ENCODE measurements at places on chromosomes 12 and 14. TPM values are rescaled to one million over a fixed set of nuclear protein-coding genes. Genes with fewer than 3 reads are reported as not detected.

Gene PAX9
- total RNA-seq, result 0.26 TPM

Gene KCTD10
- total RNA-seq, result 38.2 TPM

GRCh38 chr14:73714656-73715081 is 485 bp upstream of the PNMA1 start:
- no peaks in the 10 kb centered on the region for H3K4me1 ChIP-seq
- H3K36me3 ChIP-seq, result no peaks in the 10 kb centered on the region
- DNase-seq, result no peak
- H3K27me3 ChIP-seq, result no peaks in the 10 kb centered on the region

GRCh38 chr14:73625706-73626105 is 13.4 kb downstream of the ACOT6 start:
- no peak overlapping the region for H3K27ac ChIP-seq
- H3K27me3 ChIP-seq, result no peaks in the 10 kb centered on the region
- no peaks in the 10 kb centered on the region for H3K36me3 ChIP-seq
- DNase-seq, result no peak

DNA sequence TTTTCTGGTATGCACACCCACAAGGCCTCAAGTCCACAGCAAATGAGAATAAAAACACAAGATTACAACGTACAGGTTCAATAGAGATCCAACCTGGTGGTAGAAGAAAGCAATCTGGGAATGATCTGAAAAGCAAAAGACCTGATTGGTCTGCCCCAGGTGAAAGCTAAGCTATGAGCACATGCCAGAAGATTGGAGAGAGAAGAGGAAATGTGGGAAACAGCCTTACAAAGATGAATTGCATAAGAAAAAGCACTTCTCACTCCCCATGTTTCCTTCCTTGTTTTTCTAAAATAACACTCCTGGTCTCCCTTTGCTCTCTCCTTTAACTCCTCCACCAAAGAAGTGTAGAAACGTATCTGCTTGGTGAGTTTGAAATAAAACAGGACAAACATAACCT is 77.3 kb upstream of the ANO6 start:
- no peak for DNase-seq
- no peak overlapping the region for H3K4me3 ChIP-seq
- no peaks in the 10 kb centered on the region for H3K4me1 ChIP-seq
- no peak overlapping the region for H3K27ac ChIP-seq
- H3K27me3 ChIP-seq, result no peaks in the 10 kb centered on the region
- H3K36me3 ChIP-seq, result no peaks in the 10 kb centered on the region

Gene A2M
- 305 TPM for total RNA-seq

GRCh38 chr14:34710744-34711143 is 3.6 kb downstream of the CFL2 start:
- no peaks in the 10 kb centered on the region for H3K36me3 ChIP-seq
- no peaks in the 10 kb centered on the region for H3K27me3 ChIP-seq
- no peak overlapping the region for H3K4me3 ChIP-seq
- peak overlapping the region; percentile 98 for H3K27ac ChIP-seq
- no peaks in the 10 kb centered on the region for H3K4me1 ChIP-seq
- DNase-seq, result no peak

DNA sequence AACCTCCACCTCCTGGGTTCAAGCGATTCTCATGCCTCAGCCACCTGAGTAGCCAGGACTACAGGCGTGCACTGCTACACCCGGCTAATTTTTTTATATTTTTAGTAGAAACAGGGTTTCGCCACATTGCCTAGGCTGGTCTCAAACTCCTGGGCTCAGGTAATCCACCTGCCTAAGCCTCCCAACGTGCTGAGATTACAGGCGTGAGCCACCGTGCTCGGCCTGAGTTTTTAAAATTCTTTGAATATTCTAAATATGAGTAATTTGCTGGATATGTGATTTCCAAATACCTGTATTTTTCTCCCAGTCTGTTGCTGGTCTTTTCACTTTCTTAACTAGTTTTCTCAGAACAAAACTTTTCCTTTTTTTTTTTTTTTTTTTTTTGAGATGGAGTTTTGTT is 27.4 kb downstream of the GIT2 start:
- no peak for DNase-seq
- no peaks in the 10 kb centered on the region for H3K4me1 ChIP-seq
- H3K27ac ChIP-seq, result no peak overlapping the region
- no peaks in the 10 kb centered on the region for H3K27me3 ChIP-seq
- no peaks in the 10 kb centered on the region for H3K36me3 ChIP-seq

DNA sequence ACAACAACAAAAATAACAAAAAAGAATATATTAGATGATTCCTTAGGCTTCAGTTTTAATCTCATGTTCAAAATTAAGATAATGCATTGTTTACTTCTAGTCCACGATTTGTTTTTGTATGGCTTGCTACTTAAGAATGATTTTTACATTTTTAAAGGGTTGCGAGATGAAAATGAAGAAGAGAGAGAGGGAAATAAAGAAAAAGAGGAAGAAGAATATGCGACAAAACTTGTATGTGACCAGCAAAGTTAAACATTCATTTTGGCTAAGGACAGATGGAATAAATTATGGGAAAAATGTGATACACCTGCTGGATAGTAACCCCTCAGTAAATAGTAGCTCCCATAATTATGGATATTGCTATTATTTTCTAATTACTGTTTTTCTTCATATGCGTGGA is 1.2 kb upstream of the GIT2 start:
- no peaks in the 10 kb centered on the region for H3K27me3 ChIP-seq
- DNase-seq, result no peak
- H3K4me1 ChIP-seq, result peaks cover 6% of the 10 kb centered on the region
- H3K4me3 ChIP-seq, result no peak overlapping the region
- no peak overlapping the region for H3K27ac ChIP-seq
- H3K36me3 ChIP-seq, result no peaks in the 10 kb centered on the region

Data from uterus (tissue), 4 donors.